ENCODE measurements at places on chromosomes 3 and 15. TPM values are rescaled to one million over a fixed set of nuclear protein-coding genes. Genes with fewer than 3 reads are reported as not detected.

- H3K27me3 ChIP-seq, result no peaks in the 10 kb centered on the region
- H3K4me3 ChIP-seq, result no peak overlapping the region
- H3K4me1 ChIP-seq, result peaks cover under 1% of the 10 kb centered on the region
- no peak for DNase-seq
- peak overlapping the region; percentile 68 for H3K27ac ChIP-seq
These were observed 39.5 kb downstream of the GOLGA6A start for GRCh38 chr15:74042603-74043424.

DNA sequence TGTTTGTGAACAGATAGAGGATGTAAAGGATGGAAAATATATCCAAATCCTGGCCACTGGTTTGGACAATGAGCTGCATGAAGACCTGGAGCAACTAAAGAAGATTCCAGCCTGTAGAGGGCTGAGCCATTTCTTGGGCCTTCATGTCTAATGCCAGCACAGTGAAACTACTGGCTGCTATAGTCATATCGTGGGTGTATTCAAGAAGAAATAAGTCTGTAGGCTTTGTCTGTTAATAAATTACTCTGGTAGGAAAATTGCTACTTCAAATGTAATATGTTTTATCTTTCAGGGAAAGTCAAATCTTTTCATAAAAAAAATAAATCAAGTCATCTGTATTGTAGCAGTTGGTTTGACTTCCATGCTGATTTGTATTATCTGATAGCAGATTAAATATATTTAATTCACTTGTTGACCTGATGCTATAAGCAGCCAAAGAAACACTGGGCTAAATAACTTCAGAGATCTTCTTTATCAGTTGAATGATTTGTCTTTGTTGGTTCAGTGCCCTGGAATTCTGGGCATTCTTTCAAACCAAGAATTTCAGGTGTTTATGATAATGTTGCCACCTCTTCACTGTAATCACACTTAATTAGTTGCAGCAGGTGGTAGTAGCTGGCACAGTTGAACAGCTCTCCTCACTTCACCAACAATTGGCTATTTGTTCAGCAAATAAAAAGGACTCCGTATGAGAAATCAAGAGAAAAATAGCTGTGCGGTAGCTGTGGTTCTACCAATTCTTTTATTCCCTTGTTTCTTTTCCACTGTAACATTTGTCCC is 1109.5 kb downstream of the NSUN3 start:
- no peaks in the 10 kb centered on the region for H3K4me1 ChIP-seq
- H3K27ac ChIP-seq, result no peak overlapping the region
- no peaks in the 10 kb centered on the region for H3K36me3 ChIP-seq
- H3K4me3 ChIP-seq, result no peak overlapping the region
- DNase-seq, result no peak

GRCh38 chr3:118101891-118102290 is 932.8 kb downstream of the IGSF11 start:
- no peaks in the 10 kb centered on the region for H3K27me3 ChIP-seq
- DNase-seq, result no peak
- no peaks in the 10 kb centered on the region for H3K4me1 ChIP-seq
- no peak overlapping the region for H3K27ac ChIP-seq

GRCh38 chr15:63187589-63188226 is 1.7 kb upstream of the RAB8B start:
- H3K27ac ChIP-seq, result peak overlapping the region; percentile 93
- H3K36me3 ChIP-seq, result peaks cover 6% of the 10 kb centered on the region
- peaks cover 3% of the 10 kb centered on the region for H3K27me3 ChIP-seq
- DNase-seq, result no peak
- H3K4me3 ChIP-seq, result peak overlapping the region; percentile 99

MYRIP gene
- not detected for total RNA-seq

SYNPR gene
- total RNA-seq, result not detected
